ENCODE measurements at places on chromosomes 3 and 15.

DNA sequence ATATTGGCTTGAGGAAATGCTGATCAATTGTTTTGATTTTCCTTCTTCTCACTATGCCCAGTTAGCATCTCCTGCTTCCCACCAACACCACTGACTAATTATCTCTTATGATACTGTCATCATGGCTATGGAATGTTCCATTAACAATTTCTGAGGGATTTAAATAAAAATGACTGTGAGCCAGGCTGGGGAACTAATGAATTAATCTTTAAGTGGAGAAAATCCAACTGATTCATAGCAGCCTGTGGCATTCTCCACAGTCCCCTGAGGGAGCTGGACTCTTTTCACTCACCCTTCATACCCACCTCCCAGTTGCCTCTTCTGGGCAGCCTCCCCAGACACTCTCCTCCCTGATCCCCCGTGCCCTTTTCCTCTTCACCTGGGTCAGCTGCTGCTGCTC, 353.6 kb downstream of the CLSTN2 start:
- peak; percentile 18 for DNase-seq

- no peak for DNase-seq
Measured at GRCh38 chr3:99458013-99458412, 180.4 kb upstream of the COL8A1 start.

GRCh38 chr3:42289026-42289425, 23.0 kb upstream of the CCK start:
- no peak for DNase-seq

DNA sequence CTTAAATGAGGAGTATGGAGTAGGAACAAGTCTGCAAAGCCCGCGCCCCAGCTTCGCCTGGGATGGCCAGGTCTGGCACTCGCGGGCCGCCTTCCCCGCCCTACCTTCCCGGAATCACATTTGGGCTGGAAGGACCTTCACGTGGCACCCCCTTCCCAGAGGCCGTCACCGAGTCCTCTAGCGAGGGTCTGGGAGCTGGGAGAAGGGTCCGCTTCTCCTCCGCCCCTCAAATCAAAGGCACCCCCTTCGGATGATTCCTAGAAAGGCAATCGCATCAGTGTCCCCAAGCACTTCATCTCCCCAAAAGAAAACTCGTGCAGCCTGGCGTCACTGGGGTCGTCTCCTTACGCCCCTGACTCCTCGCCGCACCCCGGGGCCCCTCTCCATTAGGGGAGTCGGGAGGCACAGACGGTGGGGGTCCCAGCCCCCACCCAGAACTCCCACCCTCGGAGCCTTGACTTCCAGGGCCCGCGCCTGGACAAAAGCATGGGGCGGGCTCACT, 380 bp downstream of the MYLK start:
- DNase-seq = peak; percentile 44

DNA sequence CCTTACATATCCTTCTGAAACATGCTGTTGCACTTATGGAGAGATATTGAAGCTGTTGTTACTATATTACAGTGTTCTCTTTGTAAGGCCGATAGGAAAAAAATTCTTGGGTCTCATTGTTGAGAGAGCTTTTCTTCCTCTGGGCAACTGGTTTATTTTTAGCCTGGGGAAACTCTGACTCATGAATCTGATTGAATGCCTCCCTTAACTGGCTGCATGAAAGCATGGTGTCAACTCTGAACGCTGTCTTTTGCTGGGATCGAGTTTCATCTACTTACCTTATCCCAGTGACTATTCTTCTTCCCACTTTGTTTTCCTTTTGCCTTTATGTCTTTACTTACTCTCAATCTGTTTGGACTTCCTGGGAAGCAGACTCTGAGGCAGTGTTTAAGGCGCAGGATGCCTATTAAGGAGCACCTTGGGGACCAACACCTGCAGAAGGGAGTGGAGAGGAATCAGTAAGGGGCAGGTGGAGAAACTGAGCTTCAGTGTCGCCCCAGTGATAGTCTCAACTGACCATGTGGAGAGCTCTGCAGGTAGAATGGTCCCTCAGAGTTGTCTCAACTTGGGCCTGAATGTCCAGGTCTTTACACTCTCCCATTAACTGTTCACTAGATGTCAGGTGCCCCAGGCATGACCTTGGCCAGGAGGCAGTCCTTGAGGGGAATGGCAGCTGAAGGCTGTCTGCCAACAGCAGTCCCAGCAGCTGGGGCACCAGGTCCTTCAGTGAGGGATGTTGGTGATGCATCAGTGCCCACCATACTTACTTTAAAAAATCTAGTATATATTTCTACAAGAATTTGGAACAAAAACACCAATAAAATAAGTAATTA, 88.9 kb upstream of the CCNL1 start:
- peak; percentile 92 for DNase-seq

DNA sequence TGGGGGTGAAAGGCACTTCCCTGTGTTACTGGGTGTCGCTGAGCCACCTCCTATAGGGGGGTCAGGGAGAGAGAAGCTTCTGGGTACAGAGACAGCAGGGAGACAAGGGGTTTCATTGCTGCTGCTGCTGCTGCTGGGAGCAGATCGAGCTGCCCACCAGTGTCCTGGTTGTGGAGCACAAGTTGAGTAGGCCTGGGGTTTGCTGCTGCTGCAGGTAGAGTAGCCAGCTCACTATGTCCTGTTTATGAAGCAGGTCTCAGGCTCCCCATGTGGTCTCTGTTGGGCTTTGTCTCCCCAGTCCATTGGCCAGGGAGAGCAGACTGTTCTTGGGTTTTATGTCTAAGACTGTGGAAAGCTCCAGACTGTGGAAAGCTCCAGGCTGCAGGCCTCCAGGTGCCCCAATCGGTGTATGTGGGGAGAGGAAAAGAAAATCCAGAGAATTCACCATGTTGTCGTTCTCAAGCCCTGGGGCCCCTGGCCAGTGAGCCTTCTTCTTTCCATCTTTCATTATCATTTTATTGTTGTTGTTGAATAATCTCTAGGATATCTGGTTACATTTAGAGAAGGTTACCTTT, 157.8 kb downstream of the ADAMTS17 start:
- DNase-seq = no peak
